ENCODE measurements at places on chromosomes 4 and X.

DNA sequence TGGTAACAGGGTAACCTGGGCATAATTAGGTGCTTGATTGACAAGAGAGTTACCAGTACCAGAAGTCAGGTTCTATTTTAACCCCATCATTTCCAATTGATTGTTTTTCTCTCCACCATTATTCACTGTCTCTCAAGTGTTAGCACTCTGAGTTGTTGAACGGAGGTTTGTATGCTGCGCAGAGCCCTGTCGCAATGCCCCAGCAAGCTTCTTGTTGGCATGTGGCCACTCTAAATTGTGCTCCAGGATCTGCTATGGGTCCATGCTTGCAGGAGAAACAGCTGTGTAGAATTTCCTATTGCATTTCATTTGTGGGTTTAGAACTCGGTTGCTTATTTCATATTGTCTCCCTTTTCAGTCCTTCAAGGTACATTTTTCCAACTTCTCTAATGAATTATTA, 98.2 kb downstream of the KLHL8 start:
- no peak for DNase-seq

DNA sequence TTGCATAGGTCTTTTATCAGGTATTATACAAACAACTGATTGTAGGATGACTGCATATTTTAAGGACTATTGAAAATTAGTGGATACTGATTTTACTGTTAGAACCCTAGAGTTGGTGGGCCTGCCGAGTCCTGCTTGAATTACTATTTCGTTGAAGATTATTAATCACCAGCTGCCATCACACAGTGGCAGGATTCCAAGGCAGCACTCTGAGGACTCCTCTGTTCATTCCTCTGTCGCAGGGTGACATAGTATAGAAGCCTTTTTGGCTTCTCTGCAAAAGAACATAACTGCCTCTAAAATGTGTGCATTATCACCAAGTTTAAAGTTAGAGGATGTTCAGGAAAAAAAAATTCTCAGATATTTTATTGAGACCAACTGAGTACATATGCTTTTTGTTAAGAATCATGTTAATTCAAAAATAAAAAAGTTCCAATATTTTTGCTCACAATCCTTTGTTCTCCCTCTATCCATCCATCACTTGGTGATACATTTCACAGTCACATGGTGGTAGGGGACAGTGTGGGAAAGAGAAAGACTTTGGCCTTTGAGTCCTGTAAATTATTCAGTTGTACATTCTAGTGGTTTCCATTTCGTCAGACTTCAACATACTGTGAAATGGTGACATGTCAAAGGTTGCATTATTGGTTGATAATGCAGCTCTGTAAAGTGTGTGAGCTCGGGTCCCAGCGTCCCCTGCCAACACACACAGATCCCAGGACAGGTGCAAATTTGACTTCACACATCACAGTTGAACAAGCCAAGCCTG, 332.5 kb downstream of the GRID2 start:
- DNase-seq, result no peak

DNA sequence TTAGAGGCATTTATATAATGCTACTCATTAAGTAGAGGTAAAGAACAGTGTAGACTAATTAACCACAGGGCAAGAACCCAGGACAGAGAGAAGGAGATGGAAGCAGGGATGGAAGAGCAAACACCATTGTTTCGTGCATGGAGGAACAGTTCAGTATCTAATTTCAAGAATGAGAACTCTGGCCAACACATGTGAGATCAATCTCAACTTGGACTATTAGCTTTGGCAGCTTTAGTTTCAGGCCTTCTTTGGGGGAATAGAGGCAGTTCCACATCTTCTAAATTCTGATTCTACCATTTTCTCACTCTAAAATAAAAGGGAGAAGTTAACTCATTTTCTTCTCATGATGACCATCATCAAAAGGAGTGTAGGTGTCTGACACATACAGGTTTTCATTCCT, 207.0 kb downstream of the LDB2 start:
- DNase-seq, result no peak

- peak; percentile 14 for DNase-seq
Observed at GRCh38 chr4:147590249-147590920, 26.8 kb upstream of the TMEM184C start.

GRCh38 chr4:41070516-41071281, 143.6 kb downstream of the APBB2 start:
- DNase-seq, result no peak

GRCh38 chrX:155535866-155536265, 76.9 kb downstream of the TMLHE start:
- no peak for DNase-seq

- no peak for DNase-seq
Observed at GRCh38 chrX:9867226-9867625, 81.0 kb downstream of the SHROOM2 start.

GRCh38 chrX:132017431-132018185, 5.5 kb upstream of the STK26 start:
- no peak for DNase-seq

GRCh38 chr4:127503111-127503510, 129.6 kb upstream of the INTU start:
- DNase-seq, result no peak

DNA sequence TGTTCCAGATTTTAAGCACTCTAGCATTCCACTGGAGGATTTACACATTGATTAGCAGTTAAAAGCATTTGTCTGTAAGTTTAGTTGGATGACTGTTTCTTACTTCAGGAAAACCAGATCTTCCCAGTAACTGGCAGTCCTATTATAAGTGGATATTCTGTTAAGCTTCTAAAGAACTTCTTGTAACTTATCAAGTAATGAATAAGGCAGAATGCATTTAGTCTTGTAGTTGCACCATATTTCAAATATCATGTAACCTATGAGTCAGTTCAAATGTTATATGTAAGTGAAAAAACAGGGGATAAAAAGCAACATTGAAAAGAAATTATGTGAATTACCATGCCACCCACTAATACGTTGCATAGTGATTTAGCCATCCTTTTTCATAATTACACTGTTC, 30.2 kb upstream of the TENM3 start:
- no peak for DNase-seq

- no peak for DNase-seq
Observed at GRCh38 chr4:125750828-125751466, 436.2 kb downstream of the FAT4 start.

DNA sequence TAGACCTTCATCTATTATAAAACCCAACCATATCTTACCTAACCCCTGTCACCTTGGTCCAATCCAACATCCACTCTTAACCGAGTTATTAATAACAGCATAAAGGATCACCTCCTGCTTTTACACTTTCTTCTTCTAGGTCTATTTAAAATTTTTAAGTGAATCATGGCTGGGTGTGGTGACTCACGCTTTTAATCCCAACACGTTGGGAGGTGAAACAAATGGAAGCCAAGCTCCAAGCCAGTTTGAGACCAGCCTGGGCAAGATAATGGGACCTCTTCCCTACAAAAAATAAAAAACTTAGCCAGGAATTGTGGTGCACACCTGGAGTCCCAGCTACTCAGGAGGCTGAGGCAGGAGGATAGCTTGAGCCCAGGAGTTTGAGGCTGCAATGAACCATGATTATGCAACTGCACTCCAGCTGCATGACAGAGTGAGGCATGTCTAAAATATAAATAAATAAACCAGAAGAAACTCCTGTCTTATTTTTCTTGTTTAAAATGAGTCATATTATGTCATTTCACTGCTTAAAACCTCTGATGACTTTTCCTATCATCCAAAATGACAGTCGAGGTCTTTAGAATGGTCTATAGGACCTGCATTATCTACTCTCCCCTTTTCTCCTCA, 188.4 kb downstream of the GASK1B start:
- DNase-seq, result no peak

DNA sequence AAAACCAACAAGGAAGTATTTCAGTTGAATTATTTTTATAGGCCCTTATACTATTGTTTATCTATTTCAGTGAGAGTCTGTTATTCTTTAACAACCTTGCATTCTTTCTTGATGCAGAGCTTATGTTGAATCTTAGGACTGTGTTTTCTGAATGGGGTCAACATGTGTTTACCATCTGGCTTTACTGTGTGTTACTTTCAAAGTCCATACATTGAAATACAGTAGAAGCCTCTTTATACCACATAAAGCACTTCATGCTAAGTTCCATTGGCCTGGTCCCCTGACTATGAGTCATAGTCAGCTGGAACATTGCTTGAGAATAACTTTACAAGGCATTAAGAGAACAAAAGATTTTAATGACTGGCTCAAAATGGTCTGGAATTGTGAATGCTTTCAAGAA, 152.6 kb downstream of the GASK1B start:
- DNase-seq, result no peak

GRCh38 chrX:13770013-13770535, 35.5 kb downstream of the OFD1 start:
- no peak for DNase-seq

DNA sequence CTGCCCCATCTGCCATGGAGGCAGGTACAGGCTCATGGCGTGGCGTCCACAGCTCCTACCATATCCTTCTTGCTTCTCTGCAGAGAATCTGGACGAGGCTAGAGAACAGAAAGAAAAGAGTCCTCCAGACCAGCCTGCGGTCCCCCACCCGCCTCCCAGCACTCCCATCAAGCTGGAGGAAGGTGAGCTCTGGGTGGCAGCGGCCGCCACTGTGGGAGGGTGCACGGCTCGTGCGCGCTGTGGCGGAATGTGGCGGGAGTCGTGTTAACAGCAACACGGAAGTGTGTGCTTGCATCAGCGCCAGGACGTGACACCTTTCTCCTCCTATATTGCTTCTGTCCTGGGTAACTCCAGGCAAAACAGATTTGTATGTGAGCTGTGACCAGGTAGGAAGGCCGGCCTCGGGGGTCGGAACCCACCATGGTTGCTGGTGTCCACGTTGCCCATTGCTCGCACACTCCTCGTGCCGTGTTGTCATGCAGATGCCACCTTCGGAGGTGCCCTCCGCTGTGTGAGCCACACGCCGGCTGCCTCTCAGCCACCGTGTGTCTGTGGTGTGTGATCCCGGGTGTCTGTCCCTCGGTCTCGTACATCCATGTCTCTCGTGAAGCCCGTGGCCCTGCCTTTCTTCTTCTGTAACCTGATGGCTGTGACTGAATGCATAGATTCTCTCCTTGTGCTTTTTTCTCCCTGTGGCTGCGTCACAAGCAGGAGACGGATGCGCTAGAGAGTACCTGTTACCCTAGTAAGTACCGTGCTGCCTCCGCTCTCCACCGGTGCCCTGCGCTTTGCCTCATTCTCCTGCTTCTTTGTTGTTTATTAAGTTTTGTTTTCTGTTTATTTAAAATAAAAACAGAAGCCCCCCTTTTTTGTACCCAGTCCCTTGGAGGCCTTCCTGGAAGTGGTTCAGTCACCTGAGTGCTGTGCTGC, 37.0 kb downstream of the NOP14 start:
- no peak for DNase-seq

GRCh38 chr4:56757261-56757746, 64.2 kb downstream of the SPINK2 start:
- no peak for DNase-seq

DNA sequence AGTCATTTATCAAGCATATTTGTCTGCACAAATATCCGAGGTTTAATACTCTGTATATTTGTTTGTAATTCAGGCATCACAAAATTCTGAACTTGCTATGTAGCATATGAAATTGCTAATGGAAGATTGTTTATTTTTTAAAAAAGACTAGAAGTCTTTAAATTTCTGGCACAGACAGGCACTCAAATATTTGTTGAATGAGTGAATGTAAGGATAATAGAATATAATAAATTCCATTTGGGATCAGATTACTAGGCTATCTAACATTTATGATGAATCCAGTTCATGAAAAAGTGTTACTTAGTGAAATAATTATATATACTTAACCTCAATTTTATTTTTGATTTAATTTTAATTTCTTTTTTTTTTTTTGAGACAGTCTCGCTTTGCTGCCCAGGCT, 30.4 kb upstream of the TEC start:
- DNase-seq, result no peak

GRCh38 chr4:94284889-94285288, 57.7 kb downstream of the HPGDS start:
- no peak for DNase-seq

DNA sequence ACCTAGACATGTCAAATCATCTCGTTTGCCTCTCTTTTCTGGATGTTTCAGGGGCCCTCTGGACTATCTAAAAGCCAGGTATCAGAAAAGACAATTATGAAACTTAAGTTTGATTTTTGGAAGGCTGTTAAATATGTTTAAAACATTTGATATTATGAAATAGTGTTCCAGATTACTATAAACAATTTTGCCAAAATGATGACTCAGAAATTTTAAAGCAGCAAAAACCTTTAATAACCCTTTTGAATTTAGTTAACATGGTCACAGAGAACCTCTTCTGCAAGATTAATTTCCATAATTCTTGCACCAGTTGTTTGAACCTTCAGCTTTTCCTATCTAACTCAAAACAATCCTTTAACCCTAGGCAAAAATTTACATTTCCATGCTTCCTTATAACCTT, 18.8 kb upstream of the FAM47E start:
- no peak for DNase-seq

DNA sequence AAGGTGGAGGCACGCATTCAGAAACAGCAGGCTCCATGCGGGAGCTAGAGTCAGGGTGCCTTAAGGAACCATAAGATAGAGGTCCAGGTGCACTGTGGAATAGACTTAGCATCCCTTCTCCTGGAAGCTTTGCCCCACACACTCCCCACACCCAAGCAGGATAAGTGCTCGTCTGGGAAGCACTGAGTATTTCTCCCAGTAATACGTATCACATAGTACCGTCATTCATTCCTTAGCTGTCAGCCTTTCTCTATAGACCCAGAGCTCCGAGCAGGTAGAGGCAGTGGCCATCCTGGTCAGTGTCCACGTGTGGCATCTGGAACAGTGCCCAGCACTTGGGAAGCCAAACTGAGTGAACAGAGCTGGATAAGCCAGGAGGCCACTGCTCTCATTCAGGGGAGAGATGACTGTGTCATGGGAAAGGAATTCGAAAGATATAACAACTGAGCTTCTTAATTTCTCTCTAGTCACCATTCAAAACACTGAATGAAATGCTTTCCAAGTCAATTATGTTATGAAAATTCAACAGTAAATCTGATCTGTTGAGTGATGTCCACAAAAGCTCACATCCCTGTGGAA, 9.9 kb downstream of the APBB2 start:
- no peak for DNase-seq

- no peak for DNase-seq
Observed at GRCh38 chr4:184384810-184385557, 89.4 kb downstream of the IRF2 start.

- no peak for DNase-seq
Observed at GRCh38 chrX:352181-352580, 33.6 kb upstream of the GTPBP6 start.

DNA sequence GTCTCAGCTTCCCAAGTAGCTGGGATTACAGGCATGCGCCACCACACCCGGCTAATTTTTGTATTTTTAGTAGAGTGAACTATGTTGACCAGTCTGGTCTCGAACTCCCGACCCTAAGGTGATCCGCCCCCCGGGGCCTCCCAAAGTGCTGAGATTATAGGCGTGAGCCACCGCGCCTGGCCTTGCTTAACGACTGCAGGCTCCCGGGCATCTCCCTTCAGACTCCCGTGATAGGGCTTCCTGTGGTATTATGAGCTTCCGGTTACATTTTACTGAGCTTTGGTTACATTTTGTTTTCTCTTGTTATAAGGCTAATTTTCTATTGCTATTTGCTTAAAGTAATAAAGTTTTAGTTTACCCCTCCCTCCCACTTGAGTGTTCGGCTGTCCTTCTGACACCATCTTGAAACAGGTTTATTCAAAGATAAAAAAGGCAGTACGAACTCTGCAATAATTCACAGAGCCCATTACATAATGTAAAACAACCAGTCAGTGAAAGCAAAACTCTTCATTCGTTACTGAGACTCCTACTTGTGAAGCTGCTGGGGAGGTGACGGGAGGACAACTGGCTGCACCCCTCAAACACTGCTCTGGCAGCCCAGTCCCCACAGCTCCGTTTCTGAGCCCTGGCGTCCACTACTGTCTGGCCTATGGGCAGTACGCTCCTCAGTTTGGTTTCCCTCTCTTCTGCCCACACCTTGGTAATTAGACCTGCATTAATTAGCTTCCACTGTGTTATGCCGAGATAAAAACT, 795.7 kb upstream of the SLIT2 start:
- DNase-seq, result no peak
